H54 (cell line): ENCODE measurements at places on chromosomes 1 and 21.

DNA sequence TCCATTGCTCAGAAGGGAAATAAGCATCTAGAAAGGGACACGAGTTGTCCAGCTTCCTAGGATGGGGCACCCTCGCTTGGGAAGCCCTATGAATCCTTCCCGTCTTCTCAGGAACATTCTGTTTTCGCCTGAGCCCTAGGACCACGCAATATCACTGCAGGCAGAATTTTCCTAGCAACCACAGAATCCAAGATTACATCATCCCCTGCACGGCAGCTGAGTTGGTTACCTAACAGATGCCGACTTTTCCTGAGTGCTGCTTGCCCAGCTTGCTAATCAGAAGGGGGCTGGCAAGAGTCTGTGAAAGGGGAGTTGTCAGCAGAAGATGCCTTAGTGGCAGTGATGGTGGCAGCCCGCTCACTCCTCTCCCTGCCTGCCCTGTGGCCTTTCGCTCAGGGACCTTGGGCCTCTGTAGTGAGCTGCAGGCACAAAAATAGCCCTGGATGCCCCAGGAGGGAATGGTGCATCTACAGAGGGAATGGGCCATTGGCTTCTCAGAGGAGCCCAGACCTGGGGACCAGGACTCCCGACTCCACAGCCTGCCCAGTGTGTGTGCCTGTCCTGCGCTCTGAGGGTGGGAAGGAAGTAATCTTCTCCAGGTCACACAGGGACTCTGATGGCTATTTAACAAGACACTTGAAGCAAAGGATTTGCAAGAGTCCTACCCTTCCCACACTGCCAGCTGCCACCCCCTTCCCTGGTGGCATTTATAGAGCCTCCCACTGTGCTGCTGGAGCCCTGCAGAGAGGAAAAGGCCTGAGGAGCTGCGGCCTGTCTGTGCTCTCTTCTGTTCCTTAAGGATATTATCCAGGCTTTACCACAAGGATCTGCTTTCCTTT is 28.9 kb upstream of the CLSTN1 start:
- DNase-seq = no peak

GRCh38 chr1:24657781-24658180 is 14.7 kb downstream of the SRRM1 start:
- DNase-seq = no peak

DNA sequence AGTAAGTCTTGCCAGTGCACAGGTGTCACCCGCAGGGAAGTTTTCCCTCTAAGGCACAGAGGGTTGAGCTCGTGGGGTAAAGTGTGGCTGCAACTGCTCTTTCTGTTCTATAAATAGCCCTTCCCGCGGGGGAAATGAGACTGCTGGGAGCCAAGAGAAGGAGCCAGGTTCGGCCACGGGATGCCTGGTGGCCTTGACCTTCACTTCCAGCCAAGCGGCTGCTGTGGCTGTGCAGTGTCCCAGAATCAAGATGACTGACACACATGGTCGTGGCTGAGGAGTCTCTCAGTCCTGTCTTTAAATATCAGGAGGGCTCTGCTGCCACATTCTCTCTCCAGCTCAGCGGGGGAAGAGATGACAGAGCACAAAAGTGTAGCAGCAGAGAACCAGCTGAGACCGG is 154.1 kb upstream of the VAMP3 start:
- DNase-seq = no peak

GRCh38 chr1:34714386-34714785 is 40.5 kb upstream of the GJB5 start:
- no peak for DNase-seq

DNA sequence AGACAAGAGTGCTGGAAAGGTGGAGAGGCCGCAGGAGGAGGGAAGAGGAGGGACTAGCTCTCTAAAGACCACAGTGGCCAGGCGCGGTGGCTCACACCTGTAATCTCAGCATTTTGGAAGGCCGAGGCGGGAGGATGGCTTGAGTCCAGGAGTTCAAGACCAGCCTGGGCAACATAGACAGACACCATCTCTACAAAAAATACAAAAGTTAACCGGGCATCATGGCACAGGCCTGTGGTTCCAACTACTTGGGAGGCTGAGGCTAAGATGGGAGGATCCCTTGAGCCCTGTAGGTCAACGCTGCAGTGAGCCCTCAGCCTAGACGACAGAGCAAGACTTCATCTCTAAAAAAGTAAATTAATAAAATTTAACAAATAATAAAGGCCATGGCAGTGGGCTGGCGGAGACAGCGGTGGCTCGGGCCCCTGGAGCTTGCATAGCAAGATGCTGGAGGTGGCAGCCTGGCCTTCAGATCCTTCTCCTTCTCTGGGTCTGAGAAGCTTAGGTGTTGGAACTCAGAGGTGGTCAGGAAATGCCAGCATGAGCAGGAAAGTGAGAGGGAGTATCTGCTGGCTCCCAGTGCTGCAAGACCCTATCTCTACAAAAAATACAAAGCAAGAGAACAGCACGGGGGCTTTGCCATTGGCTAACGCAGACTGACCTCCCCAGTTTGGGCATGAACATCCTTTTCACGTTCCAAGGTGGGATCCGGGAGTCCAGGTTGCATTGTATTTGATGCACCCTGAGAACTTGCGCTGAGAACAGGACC is 10.7 kb downstream of the WNT3A start:
- DNase-seq = no peak

- DNase-seq = no peak
These were observed 15.9 kb upstream of the IFNAR1 start for GRCh38 chr21:33308586-33309490.

DNA sequence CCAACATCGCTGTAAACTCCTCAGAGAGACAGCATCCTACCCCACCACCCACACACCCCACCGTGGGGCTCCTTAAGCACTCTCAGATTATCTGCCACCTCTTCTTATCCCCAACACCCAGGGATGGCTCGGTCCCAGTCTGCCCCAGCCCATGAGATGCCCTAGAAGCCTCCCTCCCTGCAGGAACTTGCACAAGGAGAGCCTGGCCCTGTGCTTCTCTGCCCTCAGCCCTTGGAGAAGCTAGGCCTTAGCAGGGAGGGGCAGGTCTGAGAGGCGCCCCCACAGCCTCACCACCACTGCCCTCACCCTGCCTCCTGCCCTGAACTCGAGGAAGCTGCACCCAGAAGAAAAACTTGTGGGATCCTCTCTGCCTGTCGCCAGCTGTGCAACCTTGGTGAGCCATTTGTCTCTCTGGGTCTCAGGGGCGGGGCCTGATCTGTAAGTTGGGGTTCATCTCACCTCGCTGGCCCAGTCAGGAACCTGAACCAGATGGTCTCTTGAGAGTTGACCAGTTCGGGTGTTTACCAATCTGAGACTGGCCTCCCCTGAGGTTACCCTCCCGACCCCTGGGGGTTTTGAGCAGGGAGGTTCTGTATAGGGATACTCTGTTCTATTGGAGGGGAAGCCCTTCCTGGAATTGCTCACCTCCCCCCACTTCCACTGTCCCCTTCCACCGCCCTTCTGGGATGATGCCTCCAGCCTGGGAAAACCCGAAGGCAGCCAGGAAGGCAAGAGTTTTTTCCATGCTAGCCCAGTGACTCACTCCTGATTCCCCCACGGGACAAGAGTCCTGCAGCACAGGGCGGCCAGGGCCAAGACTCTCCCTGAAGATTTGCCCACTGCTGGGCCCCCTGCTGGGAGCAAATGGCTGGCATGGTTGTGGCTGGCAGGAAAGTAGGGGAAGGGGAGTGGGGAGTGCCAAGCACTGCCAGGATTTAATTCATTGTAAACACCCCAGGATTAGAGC is at the start of gene S100A3:
Gene S100A3 (minus strand): TSS at position 537 of the 967 bp plus-strand sequence. CDS start 773 bp downstream, outside the sequence.
- no peak for DNase-seq

DNA sequence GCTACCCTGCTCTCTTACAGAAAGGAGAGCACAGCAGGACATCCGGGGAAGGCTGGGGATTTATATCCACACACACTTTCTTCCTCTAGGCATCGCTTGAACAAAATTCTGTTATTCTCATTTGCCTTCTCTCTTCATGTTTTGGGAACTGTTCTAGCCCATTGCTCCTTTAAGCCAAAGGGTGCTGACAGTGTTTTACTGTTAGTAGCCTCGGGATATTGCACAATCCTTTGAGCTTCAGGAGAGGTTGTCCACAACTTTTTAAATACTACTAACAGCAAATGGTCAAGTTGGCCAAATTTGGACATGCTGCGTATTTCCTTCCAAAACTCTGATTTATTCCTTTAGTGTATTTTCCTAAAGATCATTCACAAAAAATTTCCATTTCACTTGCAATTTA is 579.2 kb upstream of the RGS18 start:
- DNase-seq = no peak

GRCh38 chr1:79749607-79750006 is 743.1 kb upstream of the ADGRL4 start:
- DNase-seq = no peak

DNA sequence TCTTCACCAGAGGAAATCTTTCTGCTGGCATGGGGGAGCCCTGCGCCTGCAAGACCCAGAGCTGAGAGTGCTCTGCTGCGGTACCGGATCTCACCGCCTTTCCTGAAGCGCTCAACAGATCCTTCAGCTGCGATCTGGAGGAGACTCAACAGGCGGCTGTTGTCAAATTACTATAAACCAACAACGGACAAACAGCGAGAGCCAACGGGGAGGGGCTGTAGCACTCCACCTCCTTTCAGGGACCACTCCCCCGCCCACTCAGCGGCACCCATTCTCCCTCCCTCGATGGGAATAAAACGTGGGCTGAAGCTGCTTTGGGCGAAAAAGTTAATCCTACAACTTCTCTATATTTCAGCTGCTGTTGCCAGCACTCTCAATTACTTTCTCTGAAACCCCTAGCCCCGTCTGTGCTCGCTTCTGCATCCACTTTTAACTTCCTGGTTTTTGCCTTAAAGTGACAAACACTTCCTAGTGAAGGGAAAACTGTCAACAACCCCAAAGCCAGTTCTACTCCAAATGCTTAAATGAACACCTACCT is at the start of gene FMO5:
Gene FMO5 (minus strand): TSS at position 147 of the 538 bp plus-strand sequence. CDS start 310 bp downstream, outside the sequence.
- DNase-seq = peak; percentile 31

DNA sequence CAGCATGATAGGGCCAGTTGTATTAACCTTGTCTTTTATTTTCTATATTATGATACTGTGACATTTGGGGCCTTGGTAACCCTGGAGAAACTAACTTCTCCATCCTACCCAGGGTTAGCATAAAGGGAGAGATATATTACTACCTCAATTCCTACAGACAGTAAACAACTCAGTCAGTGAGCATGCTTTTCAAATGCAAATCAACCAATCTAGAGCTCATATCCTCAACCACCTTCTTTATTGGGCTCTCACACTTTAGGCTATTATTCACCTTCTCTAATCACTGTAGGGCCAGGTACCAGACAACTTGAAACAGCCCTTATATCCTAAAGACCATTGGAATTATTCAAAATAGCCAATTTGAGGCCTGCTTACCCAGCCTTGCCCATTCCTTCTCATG is 477.6 kb downstream of the PTPRC start:
- DNase-seq = no peak

DNA sequence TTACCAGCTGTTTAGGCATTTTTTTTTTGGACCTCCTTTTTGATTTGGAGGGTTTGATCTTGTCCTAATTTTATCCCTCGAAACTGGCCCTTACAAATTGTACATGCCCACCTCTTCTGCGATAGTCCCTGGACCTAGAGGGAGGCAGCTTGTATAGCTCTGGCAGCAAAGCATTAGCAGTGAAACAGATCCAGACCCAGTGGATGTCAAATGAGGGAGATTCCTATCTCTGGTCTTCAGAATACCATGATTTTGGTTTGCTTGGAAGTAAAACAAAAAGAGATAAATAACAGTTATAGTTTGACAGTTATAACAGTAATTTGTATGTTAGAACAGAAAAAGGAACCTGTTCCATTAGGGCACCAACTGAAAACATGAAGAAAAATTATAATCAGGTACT is 123.6 kb downstream of the MIS18A start:
- no peak for DNase-seq

DNA sequence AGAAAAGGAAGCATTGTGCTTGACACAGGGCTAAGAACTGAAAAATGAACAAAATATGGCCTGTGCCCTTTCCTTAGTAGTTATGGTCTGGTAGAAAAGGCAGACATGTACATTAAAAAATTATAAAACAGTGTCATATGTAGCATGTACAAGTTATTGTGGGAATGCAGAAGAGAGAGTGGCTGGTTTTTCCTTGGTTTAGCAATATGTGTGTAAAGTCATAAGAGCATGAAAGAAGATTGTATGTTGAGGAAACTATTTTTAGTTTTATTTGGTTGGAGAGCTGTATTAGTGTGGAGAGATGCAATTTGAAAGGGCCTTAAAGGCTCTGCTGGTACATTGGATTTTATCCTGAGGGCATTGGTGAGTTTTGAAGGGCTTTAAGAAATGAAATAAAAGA is 145.8 kb downstream of the PDE4B start:
- no peak for DNase-seq

GRCh38 chr1:109426281-109427170 is at the start of gene PSMA5:
Gene PSMA5 (minus strand): TSS chr1:109426448. CDS start chr1:109426330, 118 bp downstream.
- DNase-seq = peak; percentile 87

DNA sequence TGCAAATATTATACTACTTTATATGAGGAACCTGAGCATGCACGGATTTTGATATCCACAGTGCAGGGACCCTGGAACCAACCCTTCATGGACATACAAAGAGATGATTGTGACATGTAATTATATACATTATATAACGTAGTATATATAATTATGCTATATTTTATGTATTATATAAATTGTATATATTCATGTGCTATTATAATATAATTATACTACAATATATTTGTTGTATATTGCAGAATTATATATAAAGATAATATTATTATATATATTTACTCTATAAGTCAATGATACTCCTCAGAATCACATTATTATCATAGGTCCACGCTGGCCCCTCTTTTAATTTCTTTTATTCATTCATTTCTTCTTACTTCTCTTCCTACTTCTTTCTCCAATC is 70.9 kb downstream of the TNFSF18 start:
- no peak for DNase-seq

GRCh38 chr1:212566522-212567479 is 41.8 kb upstream of the ATF3 start:
- peak; percentile 33 for DNase-seq

- no peak for DNase-seq
These were observed 27.3 kb downstream of the KCNQ4 start for GRCh38 chr1:40810927-40811326.

DNA sequence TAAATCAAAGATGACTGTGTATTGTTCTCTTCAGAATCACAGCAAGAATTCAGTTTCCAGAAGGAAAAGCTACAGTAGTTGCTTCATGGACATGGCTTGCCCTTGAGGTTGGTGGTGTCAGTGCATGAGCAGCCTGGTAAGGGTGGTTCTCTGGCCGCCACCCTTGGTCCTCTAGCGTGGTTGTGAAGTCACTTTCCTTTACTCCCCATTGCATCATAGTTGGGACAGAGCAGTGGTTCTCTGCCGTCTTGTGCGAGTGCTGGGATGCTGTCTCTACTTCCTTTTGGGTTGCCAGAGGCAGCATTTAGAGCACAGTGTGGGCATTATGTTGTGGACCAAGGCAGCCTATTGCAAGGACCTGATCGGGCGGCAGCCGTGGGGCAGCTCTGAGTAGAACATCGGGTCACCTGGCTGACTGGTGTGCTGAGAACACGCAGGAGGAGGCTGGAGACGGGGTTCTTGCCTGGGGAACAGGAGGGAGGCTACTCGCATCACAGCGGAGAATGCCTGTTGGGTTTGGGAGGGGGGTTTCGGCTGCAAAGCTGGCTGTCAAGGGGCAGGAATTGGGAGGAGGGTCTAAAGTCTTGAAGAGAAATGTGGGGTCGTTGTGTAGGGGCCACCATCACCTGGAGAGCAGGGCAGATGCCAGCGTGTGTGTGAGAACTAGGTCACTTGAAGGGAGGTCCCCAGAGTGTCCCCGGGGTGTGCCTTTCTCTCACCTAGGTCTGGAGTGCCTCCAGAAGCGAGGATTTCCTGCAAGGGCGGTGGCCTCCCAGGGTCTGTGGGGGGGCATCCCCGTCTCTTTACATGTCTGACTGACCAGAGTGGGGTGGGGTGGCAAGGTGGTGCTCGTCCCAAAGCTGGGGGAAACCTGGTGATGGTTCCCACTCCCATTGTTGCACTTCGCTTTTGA is 6.3 kb downstream of the ARF1 start:
- DNase-seq = no peak

- DNase-seq = no peak
These were observed 155.4 kb downstream of the ZNF648 start for GRCh38 chr1:181905944-181906597.
